ENCODE measurements at places on chromosomes 11 and 22. TPM values are rescaled to one million over a fixed set of nuclear protein-coding genes. Genes with fewer than 3 reads are reported as not detected.

KRTAP5-7 gene
- 0.26 TPM for total RNA-seq

- DNase-seq = no peak
Observed at GRCh38 chr11:14446701-14447169, 52.9 kb downstream of the COPB1 start.

C11orf91 gene
- not detected for total RNA-seq

GRCh38 chr11:27423125-27423524, 49.5 kb downstream of the LGR4 start:
- DNase-seq = no peak

- no peak for DNase-seq
Observed at GRCh38 chr11:84720706-84721402, 906.3 kb downstream of the DLG2 start.

DNA sequence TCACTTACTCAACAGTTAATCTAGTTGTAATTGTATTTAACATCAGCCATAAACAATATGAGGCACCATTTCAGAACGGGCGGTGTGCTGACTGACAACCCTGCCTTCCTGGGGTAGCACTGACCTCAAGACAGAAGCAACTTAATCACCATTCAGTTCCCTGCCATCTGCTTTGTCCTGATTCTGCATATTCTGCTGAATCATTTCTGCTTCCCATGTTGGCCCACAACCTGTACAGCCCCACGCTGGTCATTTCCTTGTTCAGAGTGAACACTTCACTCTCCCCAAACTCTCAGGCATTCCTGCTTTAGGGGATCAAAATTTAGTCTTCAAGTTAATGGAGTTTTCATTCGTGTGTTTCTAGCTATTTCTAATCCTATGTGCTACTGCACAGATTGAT, 132.3 kb upstream of the ZBED5 start:
- DNase-seq = no peak

DNA sequence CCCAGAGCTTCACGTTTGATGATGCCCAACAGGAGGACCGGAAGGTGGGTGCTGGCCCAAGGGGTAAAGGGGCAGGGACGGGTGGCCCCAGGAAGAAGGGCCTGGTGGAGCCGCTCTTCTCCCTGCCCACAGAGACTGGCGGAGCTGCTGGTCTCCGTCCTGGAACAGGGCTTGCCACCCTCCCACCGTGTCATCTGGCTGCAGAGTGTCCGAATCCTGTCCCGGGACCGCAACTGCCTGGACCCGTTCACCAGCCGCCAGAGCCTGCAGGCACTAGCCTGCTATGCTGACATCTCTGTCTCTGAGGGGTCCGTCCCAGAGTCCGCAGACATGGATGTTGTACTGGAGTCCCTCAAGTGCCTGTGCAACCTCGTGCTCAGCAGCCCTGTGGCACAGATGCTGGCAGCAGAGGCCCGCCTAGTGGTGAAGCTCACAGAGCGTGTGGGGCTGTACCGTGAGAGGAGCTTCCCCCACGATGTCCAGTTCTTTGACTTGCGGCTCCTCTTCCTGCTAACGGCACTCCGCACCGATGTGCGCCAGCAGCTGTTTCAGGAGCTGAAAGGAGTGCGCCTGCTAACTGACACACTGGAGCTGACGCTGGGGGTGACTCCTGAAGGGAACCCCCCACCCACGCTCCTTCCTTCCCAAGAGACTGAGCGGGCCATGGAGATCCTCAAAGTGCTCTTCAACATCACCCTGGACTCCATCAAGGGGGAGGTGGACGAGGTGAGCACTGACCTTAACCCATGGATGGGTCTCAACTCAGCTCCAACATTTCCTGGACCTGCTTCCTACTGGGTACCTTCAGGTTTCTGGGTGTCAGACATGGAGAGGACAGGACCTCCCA, 2.0 kb downstream of the RIC8A start:
- DNase-seq = no peak

DNA sequence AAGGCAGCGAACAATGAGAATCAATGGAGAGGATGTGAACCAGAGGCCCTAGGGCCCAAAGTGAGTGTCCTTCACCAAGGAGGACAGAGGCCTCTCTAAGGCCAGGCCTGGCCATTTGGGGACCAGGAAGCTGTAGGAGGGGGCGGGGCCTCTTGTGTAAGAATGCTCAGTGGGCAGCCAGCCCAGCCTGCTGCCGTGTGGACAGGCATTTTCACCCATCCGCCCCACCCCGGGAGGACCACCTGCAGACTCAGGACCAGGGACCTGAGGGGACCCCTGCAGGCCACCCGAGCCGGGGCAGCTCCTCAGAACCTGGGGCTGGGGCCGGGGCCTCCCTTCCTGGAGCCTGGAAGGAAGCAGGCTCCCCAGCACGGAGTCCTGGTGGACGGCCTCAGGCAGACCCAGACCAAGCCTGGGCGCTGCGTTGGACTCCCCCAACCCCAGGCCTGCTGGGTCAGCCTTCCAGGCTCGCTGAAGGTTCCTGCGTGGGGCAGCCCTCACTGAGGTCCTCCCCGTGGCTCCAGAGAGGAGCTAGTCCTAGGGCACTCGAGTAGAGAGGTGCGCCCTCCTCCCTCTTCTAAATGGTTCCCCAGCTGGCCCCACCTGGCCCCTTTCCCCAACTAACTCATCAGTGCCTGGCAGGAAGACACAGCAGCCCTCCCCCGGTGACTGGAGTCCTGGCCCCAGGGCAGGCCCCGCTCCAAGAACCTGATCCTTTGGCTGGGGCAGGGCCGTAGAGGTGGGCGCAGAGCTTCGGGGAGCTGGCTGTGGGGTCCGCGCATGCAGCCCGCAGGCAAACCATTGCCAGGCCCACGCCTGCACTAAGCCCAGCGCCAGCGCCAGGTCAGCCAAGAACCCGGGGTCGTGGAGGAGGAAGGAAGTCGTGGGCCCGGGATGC, 1.5 kb upstream of the TRABD start:
- DNase-seq = no peak

GRCh38 chr11:19864141-19865140, 151.8 kb downstream of the NAV2 start:
- no peak for DNase-seq

- DNase-seq = no peak
Observed at GRCh38 chr11:66619080-66619554, 2.7 kb downstream of the RBM14 start.

GRCh38 chr11:75492181-75492820, 33.4 kb downstream of the GDPD5 start:
- peak; percentile 79 for DNase-seq

DNA sequence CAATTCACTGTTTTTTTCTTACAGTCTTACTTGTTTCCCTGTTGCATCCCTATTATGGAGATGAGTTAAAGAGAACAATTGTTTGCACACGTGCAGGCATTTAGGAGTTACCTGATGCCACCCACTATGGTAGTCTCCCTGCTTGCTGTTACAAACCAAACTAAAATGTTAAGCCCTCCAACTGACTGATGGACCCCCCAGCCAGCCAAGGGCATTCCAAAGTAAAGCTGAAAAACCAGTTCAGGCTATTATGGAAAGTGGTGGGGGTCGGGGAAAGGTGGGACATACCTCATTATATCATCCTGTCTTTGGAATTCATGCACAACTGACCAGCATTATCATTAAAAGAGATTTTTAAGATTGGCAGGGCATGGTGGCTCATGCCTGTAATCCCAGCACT, 47.0 kb upstream of the GNAZ start:
- no peak for DNase-seq

AIFM3 gene
- total RNA-seq = 1.5 TPM

DNA sequence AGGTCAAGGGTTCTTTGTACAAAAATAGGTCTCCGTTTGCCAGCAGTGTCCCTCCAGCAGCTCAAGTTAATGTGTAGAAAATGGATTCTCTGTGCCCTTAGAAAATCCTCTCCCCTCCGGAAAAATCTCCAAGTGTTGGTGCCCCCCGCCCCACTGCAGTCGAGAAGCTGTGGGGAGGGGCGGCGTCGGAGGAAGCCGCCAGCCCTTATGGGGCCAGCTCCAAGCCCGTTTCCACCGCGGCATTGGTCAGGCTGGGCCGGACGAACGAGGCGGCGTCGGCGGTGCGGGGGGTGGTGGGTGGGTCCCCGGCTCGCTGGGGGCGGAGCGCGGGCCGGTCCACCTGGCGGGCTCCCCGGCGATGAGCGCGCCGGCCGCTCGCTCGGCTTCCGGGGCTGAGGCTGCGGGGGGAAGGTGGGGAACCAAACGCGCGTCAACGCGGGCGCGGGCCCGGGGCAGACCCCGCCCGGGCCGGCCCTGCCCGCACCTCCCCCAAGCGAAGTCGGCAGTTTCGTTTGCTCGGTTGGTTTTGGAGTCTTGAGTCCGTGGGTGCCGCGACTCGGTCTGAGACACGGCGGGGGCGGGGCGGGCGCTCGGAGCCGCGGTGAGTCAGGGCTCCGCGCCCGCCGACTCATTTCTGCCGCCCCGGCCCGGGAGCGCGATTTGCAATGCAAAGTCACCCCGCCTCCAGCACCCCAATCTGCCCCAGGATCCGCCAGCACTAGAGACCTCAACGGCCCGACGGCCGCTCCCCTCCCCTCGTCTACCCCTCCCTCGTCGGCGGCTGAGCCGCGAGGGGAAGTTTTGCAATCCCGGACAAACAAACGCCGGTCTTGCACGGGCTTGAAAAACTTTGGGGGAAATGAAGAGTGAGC, 1.4 kb downstream of the ASCL2 start:
- DNase-seq = peak; percentile 90

DNA sequence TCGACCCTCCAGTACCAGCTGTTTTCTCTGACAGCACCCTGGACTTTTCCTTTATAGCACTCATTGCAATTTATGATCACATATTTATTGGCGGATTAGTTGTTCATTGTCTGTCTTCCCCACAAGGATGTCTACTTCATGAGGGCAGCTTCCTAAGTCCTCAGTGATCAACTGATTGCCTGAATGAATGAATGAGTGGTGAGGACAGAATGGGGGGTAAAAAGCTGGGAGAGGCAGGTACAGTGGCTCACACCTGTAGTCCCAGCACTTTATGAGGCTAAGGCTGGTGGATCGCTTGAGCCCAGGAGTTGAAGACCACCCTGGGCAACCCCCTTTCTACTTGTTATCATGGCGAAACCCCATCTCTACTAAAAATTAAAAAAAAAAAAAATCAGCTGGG, 11.1 kb upstream of the SOX10 start:
- DNase-seq = no peak

DNA sequence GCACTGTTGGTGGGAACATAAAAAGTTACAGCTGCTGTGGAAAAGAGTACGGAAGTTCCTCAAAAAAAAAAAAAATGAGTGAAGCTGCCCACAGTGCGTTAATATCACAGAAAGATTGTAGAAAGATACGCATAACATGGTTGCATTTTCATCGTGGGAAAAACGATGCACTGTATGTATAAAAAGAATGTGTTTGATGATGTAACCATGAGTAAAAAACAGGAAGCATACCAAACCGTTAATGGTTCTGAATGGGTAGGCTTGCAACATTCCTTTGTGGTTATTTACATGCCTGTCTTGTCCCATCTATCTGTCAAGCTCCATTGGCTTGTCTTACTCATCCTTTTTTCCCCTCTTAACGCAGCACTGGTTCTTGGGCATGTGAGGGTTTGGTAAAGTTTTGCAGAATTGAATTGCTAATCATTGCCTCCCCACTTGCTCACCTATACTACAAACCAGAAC, 33.8 kb upstream of the DKK3 start:
- DNase-seq = no peak

KRTAP5-2 gene
- not detected for total RNA-seq

POU2AF2 gene
- not detected for total RNA-seq

DNA sequence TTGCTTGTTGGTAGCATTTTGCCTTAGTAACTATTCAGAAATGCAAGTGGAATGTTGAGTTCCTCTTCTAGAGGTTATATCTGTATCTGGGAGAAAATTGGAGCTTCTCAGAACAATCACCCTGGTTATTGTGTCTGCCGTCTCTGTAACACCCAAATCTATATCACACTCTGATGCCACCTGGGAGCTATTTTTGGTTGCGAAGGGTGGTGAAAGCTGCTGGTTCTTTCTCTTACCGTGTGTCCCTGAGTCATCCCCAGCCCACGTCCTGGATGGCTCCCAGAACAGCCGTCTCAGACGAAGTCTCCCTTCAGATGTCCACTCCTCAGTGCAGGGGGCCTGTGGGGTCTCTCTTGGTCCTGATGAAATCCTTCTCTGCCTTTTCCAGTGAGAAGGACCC, 83.5 kb downstream of the C22orf31 start:
- no peak for DNase-seq

DNA sequence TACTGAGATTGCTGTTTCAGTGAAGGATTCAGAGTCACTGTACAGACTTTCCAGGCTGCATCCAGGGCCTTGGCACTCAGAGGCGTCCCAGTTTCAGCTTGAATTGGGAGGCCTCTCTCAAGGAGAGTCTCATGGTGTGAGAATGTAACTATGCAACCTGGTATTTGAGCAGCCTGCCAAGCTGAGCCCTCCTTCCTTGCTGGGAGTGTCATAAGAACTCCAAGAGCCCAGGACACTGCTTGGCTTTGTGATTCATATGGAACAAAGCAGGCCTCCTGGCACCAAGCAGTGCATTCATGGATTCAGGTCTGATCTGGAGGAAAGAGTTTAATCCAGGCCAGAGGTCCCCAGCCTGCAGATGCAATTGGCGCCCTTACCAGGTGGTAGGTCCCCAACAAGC, 171.7 kb downstream of the DBX1 start:
- DNase-seq = no peak

TSPAN18 gene
- 0.64 TPM for total RNA-seq

GRCh38 chr11:66604155-66604554, 11.2 kb downstream of the CCS start:
- DNase-seq = no peak

- no peak for DNase-seq
Observed at GRCh38 chr11:119149018-119149785, at the start of gene ABCG4. Gene ABCG4, plus strand, starts transcription at chr11:119149052. Its CDS starts 914 bp downstream, at chr11:119149966.

DNA sequence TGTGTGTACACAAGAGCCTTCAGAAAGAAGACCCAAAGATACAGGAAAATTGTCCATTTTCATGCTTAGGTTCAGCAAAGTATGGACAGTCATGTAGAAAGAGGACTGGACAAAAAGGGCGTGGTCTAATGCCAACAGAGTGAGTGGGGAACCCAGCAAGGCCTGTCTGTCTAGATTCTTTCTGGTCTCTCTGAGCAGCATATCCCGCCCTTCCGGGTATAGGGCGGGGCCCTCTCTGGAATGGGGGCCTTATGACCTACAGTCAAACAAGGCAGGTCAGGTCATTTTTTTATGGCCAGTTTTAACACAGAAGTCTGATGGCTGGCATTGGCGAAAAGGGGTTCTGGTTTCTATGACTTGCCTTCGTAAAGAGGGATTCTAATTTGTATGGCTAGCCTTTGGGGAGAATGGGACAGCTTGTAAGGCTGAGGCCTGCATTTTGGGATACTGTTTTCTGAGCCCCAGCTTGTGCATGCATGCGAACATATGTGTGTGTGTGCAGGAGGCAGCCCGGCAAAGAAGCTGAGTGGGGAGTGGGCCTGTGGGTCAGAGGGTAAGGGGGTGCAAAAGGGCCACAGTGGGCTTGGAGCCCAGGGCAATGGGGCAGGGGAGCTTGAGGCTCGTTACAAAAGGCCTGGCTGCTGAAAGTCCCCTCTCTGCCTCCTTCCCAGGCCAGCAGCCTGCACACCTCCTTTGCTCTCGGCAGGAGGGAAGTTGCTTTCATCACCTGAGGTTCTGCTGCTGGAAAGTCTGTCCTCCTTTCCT, 130.5 kb upstream of the B3GAT1 start:
- no peak for DNase-seq

VSIG2 gene
- not detected for total RNA-seq

DNA sequence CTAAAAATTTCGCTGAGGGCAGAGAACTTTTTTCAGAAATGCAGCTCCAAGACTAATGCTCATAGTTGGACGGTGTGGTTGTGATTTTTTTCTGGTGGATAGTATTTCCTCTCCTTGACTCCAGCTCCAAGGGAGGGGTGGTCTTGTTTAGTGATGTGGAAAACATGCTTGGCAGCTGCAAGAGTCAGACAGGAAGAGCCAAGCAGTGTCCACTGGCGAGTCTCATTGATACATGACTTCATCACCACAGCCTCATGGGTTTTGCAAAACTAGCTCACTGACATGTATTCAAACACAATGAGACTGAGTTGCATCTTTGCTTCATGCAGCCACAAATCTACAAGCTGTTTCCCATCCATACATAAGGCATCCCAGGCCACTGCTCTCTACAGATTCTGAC, 7.3 kb upstream of the KCNJ1 start:
- DNase-seq = no peak

Data from natural killer cell treated with Interleukin-12 subunit alpha and Interleukin-12 subunit beta and Interleukin-15 and Interleukin-18, amount 100 ng/mL, for 72 hours (primary cell).